ENCODE measurements at places on chromosomes 13 and 19.
A peak's percentile ranks its signal among the peaks of the same experiment; 100 is the strongest.

DNA sequence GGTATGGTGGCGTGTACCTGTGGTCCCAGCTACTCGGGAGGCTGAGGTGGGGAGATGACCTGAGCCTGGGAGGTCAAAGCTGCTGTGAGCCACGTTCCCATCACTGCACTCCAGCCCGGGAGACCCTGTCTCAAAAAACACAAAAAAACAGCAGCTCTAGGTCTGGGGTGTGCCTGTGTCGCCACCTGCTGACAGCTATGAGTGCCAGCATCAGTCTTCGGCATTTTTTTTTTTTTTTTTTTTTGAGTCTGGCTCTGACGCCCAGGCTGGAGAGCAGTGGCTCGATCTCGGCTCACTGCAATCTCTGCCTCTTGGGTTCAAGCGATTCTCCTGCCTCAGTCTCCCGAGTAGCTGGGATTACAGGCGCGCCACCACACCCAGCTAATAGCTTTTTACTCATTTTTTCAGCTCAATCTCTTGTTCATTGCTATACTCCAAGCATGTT, 10.1 kb downstream of the AP2S1 start:
- DNase-seq, result peak; percentile 34

DNA sequence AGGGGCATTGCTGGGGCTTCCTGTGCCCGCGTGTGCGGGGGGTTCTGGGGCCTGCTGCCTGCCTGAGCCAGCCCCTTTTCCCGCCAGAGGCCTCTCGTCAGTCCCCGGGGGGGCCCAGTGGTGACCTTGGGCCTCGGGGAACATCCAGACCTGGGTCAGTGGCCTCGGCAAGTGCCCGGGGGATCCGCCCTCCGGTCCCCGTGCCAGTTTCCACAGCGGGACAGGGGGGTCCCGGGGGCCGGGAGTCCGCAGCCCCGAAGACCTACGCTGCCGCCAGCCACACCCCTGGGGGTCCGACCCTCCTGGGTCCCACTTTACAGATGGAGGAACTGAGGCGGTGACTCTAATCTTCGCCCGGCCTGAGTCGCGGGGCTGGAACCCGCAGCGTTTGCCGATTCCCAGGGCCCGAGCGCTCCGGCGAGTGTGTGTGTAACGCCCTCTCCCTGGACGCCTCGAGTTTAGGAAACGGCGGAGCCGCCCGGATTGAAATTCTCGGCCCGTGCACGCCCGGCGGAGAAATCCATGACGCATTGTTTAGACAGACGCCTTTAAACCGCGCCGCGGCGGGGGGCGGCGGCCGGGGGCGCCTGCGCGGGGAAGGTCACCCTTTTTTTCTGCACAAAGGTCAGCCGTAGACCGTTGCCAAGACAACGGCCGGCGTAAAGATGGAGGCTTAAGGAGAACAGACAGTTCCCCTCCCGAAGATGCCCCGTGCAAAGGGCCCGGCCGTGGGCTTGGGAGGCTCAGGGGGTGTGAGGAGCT, 39.3 kb downstream of the EFNA2 start:
- DNase-seq, result peak; percentile 51

- no peak for DNase-seq
Observed at GRCh38 chr19:11370744-11371143, 3.7 kb upstream of the SWSAP1 start.

DNA sequence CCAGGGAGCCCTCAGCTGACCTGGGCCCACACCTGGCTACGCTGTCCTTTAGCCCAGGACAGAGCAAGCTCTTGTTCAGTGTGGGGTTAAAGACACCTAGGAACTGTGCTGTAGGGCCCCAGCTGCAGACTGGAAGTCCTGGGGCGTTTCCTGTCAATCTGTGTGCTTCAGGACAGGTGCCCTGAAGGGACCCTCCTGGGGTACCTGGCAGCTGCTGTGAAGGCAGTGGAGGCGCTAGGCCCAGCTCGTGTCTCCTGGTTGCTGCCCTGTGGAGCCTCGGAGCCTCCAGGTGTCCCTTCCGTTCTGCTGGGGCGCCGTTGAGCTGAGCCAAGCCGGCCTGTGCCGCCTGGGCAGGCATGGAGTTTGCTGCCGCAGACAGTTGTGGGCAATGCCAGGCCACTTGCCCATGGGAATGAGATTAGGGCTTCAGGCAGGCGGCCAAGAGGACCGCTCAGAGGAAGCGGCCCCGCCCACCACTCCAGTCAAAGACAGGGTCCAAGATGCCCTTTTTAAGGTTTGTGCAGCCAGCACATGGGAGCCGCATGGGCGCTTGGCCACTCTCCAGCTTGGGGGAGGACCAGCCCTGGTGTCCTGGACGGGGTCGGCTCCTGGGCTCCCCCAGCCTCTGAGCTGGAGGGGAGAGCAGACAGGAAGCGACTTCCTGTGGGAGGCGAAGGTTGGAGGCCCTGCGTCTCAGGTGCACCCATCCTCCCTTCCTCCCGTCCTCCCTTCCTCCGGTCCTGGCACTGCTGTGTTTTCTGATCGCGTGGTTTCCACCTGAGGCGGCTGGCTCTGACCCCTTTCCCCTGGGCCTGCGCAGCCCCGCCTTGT, 4.0 kb downstream of the PTBP1 start:
- peak; percentile 58 for DNase-seq

GRCh38 chr19:9818175-9818733, 625 bp downstream of the FBXL12 start:
- no peak for DNase-seq

GRCh38 chr13:33017323-33017929, 1.2 kb downstream of the KL start:
- no peak for DNase-seq

DNA sequence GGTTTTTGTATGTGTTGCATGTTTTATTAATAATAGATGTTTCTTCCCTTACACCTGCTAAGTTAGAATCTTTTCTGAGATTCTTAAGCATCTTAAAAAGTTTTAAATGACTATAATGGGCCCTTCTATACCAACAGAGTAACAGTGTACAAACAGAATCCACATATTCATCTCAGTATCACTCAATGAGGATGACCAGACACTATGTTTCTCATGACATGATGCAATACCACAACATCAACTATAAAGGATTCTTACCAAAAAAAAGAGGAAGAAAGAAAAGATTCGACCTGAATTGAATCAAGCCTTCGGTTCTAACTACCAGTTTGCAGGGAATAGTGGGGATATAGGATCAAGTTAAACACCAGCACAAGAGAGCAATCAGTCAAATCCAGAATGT, 56.5 kb downstream of the INTS6 start:
- DNase-seq, result no peak

DNA sequence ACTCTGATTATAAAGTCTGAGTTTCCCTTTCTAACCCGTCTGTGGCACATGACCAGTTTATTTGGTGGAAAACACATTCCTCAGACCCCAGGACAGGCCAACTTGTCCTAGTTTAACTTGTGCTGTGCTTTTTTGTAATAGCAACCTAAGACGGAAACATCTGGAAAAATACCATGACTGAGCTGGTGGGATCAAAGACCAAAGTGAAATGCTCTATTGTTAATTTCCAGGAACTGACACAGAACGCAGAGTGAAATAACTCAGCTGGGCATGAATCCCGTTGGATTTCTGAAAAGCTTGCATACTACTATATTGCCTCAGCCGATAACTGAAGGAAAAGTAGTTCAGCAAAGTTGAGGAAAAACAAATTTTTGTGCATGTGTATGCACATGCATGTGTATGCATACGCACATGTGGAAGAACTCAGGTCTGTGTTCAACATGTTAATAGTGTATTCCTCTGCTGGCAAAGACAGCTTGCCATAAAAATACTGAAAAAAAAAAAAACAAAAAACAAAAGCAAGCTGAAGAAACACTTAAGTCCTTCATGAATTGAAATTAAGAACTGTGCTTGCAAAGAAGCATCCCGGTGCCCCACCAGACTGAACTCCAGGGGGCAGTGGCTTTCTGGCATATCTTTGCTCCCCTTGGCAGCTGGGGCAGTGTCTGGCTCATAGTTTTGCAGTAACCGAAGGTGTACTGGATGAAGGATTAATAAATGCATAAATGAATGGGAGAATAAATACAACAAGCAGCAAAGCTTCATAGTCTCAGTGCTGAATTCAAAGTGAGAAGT, 187.8 kb downstream of the LHFPL6 start:
- DNase-seq, result no peak

- DNase-seq, result no peak
Observed at GRCh38 chr13:72839831-72840426, 58.0 kb downstream of the PIBF1 start.

DNA sequence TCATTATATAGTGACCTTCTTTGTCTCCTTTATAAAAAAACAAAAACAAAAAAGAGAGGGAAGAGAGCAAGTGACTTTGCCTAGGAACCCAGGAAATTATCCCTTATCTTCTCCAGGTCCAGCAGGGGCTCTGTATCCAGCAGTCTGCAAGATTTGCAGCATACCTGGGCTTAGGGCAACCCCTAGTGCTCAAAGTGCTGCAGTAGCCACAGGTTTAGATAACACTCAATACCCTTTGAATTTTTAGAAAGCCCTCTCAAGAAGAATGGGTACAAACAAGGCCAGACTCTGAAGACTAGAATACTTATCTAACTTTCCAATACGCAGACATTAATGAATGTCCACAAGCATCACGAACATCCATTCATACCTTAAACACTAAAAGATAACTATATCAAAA, 43.2 kb downstream of the CCNA1 start:
- no peak for DNase-seq

GRCh38 chr13:96338030-96338429, 248.1 kb downstream of the HS6ST3 start:
- DNase-seq, result no peak

DNA sequence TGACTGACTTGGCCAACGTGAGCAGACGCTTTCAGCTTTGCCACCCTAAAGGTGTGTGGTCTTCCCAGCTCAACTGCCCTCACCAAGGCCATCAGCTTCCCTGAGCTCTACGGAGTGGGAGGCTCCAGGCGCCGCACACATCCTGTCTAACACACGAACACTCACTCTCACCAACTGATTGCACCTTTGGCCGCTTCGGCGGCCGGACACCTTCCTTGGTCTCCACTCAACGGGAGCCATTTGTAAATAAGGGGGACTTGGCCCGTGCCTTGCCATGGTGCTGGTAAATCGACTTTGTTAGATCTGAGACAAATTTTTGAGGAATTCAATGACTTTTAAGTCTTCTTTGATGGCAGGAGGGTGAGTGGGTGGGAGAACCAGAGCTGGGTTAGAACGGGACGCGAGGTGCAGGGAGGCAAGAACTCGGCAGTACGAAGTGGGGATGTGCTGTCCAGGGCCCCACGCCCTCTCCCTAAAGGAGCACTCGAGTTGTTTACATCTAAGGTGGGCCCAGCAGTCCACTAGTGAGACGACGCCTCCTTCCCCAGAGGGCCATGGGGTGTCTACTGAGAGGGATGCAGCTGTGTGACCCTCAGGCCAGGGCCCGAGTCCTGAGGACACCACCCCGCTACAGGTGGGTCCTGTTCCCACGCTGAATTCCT, 4.4 kb downstream of the C13orf46 start:
- DNase-seq, result no peak

DNA sequence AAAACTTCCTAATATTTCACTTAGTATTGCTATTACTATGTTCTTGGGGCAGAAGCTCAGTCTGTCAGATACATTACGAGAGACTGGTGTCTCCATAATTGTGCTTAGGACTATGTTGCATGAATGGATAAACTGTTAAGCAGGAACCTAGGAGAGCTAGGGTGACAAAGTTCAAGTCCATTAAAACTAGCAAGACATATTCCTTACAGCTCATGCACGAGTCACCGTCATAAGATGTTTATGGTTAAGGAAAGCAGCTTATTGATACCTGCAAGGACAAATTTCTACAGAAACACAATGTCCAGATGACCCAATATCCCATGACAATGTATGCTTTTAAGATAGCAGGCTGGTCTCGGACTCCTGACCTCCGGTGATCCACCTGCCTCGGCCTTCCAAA, 5.7 kb upstream of the ZNF813 start:
- no peak for DNase-seq

GRCh38 chr19:48064509-48064908, 20.6 kb upstream of the CABP5 start:
- DNase-seq, result no peak

DNA sequence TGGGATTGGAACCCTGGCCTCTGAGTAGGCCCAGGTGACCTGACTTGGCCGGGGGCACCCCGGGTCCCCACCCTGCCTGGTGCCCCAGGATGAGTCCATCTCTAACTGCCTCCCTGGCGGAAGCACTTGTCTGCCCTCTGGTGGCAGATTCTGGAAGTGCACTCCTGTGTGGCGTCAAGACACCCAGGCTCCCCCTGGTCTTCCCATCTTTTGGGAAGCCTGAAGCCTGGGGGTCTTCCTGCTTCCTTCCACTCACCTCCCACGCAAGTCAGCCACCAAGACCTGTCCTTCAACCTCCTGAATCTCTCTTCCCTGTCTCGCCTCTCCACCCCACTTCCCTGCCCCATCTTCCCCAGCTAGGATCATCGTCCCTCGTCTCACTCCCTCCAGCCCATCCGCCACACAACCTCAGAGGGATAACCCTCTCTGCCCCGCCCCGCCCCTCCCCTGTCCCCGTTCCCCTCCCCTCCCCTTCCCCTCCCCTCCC, 7.4 kb downstream of the RABAC1 start:
- DNase-seq, result peak; percentile 24

GRCh38 chr13:111961236-111961635, 105.7 kb upstream of the SOX1 start:
- no peak for DNase-seq

GRCh38 chr19:30155381-30156200, 213.6 kb downstream of the URI1 start:
- DNase-seq, result no peak

- DNase-seq, result no peak
Observed at GRCh38 chr13:94859278-94859691, 146.9 kb upstream of the SOX21 start.
